Tracheal epithelial cell (primary cell): ENCODE measurements at places on chromosomes 5 and 9. TPM values are rescaled to one million over a fixed set of nuclear protein-coding genes. Genes with fewer than 3 reads are reported as not detected.

PWWP2A gene
- total RNA-seq: 16.4 and 21.1 TPM in 2 replicates

SLC45A2 gene
- 0.21 TPM in 1 of 2 replicates, not detected in the other for total RNA-seq

BARHL1 gene
- not detected in 2 replicates for total RNA-seq

PCDHGB3 gene
- total RNA-seq: 0.24 and 0.43 TPM in 2 replicates

SLC28A3 gene
- total RNA-seq: 0.43 and 7.7 TPM in 2 replicates

PCDHA6 gene
- total RNA-seq: 0.43 and 0.48 TPM in 2 replicates

PCSK5 gene
- 3.0 and 12.5 TPM in 2 replicates for total RNA-seq

BTNL8 gene
- total RNA-seq: 0.24 TPM in 1 of 2 replicates, not detected in the other

KCNV2 gene
- not detected in 2 replicates for total RNA-seq

ELOVL7 gene
- 14.1 and 22.7 TPM in 2 replicates for total RNA-seq

PBX3 gene
- total RNA-seq: 8.7 and 9.2 TPM in 2 replicates

MARCOL gene
- total RNA-seq: not detected in 2 replicates

LRRC19 gene
- total RNA-seq: not detected in 2 replicates

LIX1 gene
- not detected in 2 replicates for total RNA-seq

SCGB3A2 gene
- total RNA-seq: not detected in 2 replicates

CDH9 gene
- total RNA-seq: not detected in 2 replicates

TOR2A gene
- total RNA-seq: 4.8 and 5.5 TPM in 2 replicates

PDLIM4 gene
- 33.7 and 147 TPM in 2 replicates for total RNA-seq

EFNA5 gene
- total RNA-seq: 4.6 and 7.7 TPM in 2 replicates

PFN3 gene
- total RNA-seq: not detected in 2 replicates

RPL12 gene
- 2,568 and 3,770 TPM in 2 replicates for total RNA-seq

SHISAL2B gene
- not detected in 2 replicates for total RNA-seq

LURAP1L gene
- total RNA-seq: 22.4 and 29.2 TPM in 2 replicates

CDH6 gene
- total RNA-seq: 2.3 and 38.6 TPM in 2 replicates
